ENCODE measurements at places on chromosomes 7 and 10.

DNA sequence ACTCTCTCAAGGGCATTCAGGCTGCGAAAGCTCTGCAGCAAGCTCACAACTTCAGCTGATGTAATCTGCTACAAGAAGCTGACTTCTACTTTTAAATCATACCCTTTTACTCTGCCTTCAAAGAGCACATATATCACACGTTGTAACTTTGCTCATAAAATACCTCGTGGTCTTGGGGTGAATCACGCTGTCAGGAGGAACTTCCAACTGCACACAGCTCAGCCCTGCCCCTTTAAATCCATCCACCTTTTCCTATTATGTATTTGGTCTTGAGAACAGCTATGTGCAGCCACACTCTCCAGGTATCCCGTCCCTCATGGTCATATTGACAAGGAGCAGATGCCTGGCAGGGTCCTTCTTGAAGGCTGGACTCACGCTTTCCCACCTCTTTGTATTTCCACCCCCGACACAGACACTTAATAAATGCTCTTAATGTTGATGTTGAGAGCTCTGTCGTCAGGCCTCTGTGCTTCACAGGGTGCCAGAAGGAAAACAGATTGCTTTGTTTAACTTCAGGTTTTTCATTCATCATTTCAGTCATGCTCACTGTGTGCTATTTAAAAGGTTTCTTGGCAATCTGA, 47.6 kb downstream of the ICA1 start:
- no peak for DNase-seq

- DNase-seq, result no peak
Measured at GRCh38 chr10:114343623-114344505, 60.4 kb downstream of the AFAP1L2 start.

GRCh38 chr7:36096460-36097095, 56.5 kb upstream of the EEPD1 start:
- DNase-seq, result no peak

- no peak for DNase-seq
Measured at GRCh38 chr7:92817398-92817797, 19.0 kb downstream of the CDK6 start.

GRCh38 chr7:4461531-4461930, 220.6 kb upstream of the FOXK1 start:
- DNase-seq, result no peak

Measured in activated effector memory CD4-positive, alpha-beta T cell treated with anti-CD3 and anti-CD28 coated beads, Interleukin-2, amount 50 U/mL, for 16 hours (primary cell).